ENCODE measurements at places on chromosomes 5 and 9. TPM values are rescaled to one million over a fixed set of nuclear protein-coding genes. Genes with fewer than 3 reads are reported as not detected.

Gene PCDHA5
- total RNA-seq, result 0.69 TPM

Gene CEL
- 1.4 TPM for total RNA-seq

Gene SLC4A9
- total RNA-seq, result not detected

Gene IL5
- total RNA-seq, result not detected

Gene EDIL3
- total RNA-seq, result 27.1 TPM

Gene PCDHA1
- total RNA-seq, result not detected

Gene ACSL6
- total RNA-seq, result 1.3 TPM

Gene RXRA
- total RNA-seq, result 84.6 TPM

Gene OTULINL
- 16.1 TPM for total RNA-seq

Gene ST6GALNAC6
- 37.7 TPM for total RNA-seq

Gene SPINK7
- not detected for total RNA-seq

Gene SLC25A2
- total RNA-seq, result 0.28 TPM

Gene KCNIP1
- 2.2 TPM for total RNA-seq

Gene FAT2
- not detected for total RNA-seq

Gene FOXD4L3
- not detected for total RNA-seq

Gene DHX29
- total RNA-seq, result 44.4 TPM

Gene LCN9
- total RNA-seq, result not detected

Gene NR5A1
- total RNA-seq, result 0.58 TPM
